ENCODE measurements at places on chromosomes 1 and 21.

DNA sequence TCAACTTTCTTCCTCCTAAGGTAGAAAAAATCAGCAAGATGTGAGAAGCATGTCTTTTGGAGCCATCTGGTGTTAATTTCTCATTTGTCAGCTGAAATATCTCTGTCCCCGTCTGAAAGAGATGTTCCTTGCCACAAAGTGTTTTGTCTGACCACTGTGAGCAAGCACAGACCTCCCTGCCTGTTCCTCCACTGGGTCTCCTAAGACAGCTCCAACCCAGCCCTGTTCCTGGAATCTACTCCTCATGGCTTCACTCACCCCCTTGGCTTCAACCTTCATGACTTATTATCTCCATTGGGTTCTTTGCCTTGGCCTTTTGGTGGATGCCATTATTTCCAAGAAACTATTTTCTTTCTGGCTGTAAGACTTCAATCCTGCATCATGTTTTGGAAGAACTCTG is 65.7 kb upstream of the CACHD1 start:
- DNase-seq, result no peak

DNA sequence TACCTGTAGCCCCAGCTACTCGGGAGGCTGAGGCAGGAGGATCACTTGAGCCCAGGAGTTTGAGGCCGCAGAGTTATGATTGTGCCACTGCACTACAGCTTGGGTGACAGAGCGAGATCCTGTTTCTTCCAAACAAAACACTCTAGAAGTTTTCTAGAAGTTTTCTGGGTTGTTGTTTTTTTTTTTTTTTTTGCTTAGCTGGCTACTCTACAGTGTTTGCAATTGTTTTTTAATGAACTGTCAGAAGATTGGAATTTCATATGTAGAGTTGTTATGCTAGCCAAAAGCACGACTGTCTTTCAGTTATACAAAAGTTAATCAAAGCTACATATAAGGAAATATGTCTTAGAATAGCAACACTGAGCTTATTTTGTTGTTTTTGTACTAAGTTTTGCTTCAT is 30.9 kb upstream of the NEXN start:
- peak; percentile 37 for DNase-seq

- no peak for DNase-seq
Observed at GRCh38 chr1:75396745-75397144, 214.2 kb downstream of the SLC44A5 start.

DNA sequence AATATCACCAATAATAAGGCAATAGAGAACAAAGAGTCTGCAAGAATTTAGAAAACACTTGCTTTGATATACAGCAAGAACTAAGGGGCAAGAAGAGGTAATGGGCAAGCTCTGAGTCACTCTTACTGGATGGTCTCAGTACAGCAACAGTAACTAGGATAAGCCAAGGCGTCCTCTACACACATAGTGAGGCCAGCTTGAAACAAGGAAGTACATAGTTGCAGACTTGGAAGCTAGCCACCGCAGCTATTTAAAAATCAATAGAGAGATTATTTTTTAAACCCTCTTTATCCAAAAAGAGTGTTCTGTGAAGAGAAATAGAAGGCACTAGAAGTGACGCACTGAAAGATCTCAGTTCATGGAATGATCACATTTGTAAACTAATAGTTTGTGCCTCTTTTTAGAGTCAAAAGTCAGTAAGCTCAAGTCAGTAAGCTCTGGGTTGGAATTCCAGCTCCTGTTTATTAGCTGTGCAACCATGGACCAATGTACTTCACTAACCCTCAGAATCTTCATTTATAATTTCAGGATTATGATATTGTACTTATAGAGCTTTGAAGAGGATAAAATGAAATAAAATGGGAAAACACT is 118.6 kb downstream of the AKT3 start:
- DNase-seq, result no peak

DNA sequence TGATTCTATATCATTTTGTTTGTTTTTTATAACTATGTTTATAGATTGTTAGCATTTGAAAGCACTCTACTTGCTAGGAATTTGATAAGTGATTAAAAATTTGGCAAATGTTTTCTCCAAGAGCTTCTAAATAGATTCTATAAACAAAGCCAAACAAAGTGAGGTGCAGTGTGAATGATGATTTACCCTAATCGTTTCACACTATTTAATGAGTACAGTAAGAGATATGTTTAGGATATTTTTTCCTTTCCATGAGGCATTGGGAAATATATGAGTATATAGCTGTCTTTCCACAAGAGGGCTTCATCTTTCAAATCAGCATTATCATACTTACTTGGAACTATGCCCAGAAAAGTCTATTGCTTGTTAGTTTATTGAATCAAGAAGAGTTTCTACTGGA is 277.0 kb upstream of the BRINP3 start:
- peak; percentile 6 for DNase-seq
